ENCODE measurements at places on chromosomes 2 and 18.

DNA sequence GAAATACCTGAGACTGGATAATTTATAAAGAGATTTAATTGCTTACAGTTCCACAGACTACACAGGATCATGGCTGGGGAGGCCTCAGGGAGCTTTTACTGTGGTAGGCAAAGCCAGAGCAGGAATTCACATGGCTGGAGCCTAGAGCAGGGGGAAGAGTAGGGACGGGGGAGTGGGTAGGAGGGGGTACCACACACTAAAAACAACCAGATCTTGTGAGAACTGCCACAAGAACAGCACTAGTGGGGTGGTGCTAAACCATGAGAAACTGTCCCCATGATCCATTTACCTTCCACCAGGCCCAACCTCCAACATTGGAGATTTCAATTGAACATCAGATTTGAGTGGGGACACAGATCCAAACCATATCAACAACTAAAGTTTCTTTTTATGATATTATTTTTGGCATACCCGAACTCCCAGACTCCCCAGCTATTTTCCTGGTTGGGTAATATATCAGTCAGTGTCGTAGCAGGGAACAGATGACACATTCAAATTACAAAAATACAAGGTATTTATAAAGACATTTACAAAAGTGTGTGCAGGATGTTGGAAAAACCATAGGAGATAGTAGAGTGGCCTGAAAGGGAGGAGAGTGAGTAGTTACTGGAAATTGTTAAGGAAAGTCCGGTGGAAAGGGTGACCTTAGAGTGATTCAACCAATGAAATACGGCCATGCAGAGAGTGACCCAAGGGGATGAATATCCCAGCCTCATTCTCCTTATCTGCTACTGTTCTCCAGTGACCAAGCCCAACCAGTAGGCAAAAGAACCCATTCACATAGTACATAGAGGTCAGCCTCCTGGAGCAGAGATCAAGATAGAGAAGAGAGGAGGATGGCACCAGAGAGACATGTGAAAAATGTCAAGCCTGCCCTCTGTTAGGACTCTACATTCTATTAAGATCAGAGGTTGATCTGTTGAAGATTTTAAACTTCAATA, 8.8 kb downstream of the RPL37A start:
- no peak for DNase-seq

DNA sequence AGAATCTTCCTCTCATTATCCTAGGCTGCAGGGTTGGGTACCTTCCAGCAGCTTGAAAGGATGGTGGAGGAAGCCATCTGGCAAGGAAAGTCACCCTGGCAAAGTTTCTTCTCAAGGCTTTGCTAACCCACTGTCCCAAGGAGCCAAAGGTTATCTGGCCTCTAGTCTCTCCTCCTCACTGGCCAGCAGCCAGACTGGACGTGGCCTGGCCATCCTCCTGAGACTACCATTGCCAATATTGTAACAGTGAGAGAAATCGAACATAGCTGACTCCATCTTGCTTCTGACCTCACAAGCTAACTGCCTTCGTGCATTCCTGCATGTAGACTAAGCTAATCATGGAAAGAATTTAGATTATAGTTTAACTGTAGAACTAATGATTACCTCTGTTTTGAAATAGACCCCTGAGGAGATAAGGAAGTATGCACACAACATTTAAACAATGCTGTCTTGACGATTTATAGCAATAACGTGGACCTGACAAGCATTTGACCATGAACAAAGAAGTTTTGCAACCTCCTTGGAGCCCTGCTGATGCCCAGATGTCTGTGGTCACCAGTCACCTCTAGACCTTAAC, 7.8 kb upstream of the ANXA4 start:
- no peak for DNase-seq

GRCh38 chr2:6336752-6337471, 528.8 kb downstream of the CMPK2 start:
- no peak for DNase-seq

- no peak for DNase-seq
These were observed 141.0 kb downstream of the UXS1 start for GRCh38 chr2:106053116-106053515.

DNA sequence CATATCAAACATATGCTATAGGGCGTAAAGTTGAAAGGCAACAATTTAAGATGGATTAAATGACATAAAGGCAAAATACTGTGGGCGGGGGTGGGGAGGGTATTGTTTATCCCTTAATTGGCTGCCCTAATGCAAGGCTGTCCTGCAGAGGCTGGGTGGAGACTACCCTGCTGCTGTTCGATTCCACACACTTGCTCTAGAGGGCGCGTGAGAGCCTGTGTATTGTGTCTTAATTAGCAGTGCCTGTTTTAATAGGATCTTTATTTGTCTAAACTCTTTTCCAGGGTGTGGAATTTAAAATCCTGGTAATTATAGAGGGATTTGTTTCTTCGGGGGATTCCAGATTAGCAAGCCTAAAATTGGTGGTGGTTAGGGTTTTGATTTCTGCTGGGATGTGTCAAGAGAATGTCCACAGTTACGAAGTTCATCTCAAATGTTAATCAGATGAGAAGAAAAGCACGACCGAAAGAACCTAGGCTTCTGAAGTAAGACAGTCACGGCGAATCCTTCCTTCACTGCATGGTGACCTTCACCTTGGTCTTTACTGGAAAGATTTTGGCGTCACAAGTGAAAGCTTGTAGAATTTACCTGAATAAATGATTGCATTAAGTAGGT, 103.5 kb upstream of the MAP3K20 start:
- no peak for DNase-seq

DNA sequence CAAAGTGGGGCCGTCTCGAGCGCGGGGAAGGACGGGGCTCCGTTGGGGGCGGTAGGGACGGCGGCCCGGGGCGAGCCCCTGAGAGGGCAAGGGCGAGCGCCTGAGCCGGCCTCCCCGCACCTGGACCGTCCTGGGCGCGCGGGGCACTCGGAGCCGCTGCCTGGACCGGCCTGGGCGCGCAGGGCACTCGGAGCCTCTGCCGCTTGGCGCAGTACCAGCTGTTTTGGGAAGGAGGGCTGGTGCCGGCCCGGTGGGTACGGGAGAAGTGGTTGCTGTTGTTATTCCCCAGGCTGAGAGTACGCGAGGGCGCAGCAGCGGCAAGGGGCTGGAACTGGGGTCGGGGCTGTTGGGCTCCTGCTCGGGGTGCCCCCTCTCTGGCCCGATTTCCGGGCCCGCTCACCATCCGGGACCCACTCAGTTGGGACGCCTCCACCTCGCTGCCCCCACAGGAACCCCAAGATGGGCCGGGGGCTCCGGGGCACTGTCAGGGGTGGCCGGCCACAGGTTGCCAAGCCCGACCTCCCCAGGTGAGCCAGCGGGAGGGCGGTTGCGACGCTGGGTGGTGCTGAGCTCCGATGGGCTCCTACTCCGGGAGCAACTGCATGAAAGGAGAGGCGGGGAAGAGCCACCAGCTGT, 579 bp downstream of the ARHGEF4 start:
- no peak for DNase-seq

GRCh38 chr2:173935305-173935704, 29.9 kb downstream of the SP3 start:
- DNase-seq: no peak

DNA sequence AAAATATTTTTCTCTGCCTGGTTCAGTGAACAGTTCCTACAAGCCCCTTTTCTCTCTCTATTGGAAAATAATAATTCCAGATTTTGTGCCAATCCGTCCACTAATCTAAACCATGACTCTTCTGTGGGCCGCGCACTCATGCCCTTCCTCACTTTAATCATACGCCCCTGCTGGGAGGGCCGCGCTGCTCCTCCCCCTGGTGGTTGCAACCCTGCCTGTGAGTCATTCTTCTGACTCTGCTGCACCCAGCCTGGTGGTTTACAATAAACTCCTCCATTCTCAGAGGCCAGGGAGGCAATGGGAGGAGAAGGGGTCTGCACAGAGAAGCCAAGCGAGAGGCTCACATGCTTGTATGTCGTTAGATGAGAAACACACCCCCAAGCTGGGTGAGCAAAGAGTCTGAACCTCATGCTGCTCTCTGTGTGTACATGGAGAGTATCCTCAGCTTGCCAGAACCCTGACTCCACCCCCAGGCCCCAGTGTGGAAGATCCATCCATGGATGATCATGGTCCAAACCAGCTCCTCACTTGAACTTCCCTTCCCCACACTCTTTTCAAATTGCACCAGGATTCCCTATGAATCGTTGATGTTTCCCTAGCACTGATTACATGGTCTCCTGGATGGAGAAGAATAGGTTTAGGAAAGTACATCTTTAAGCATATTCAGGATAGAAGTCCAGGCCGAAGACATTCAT, 228.9 kb downstream of the ANKRD30B start:
- no peak for DNase-seq

GRCh38 chr2:165743442-165743841, 50.6 kb downstream of the GALNT3 start:
- no peak for DNase-seq

DNA sequence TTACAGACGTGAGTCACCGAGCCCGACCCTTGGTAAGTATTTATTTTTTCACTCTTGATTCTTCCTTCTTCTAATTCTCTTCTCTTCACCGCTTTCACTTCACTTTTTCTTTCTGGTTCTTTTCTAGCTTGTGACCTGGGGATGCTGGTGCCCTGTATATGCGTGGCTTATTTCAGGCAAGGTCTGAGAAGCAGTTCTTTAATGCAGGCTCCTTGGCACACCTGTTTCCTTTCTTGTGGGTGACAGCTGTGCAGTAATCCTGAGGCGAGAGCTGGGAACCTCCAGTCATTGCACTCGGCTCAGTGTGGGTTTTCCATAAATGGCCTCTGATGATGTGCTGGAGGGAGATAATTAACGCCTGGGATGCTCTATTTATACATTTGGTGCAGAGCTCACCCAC, 193.8 kb downstream of the TSN start:
- DNase-seq: no peak

- DNase-seq: no peak
These were observed 18.0 kb upstream of the ARHGAP28 start for GRCh38 chr18:6711467-6711866.

DNA sequence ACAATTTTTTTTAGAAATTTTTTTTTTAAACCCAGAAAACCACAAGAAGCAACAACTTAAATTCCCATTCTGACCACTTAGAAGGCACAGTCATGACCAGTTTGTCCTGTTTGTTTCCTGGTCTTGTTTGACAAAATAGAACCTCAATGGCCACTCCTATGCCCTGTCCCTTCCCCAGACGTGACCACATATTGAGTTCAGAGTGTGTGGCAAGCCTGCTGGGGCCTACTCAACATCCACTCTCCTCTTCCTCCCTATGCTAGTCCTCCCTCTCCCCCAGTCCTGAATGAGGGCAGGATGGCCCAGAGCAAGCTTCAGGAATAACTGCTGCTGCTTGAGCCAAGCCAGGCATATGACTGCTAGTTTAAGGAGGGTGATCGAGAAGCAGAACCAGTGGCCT, 89.6 kb downstream of the PRELID3A start:
- DNase-seq: no peak

GRCh38 chr2:70258532-70258875, 567 bp downstream of the PCYOX1 start:
- no peak for DNase-seq

DNA sequence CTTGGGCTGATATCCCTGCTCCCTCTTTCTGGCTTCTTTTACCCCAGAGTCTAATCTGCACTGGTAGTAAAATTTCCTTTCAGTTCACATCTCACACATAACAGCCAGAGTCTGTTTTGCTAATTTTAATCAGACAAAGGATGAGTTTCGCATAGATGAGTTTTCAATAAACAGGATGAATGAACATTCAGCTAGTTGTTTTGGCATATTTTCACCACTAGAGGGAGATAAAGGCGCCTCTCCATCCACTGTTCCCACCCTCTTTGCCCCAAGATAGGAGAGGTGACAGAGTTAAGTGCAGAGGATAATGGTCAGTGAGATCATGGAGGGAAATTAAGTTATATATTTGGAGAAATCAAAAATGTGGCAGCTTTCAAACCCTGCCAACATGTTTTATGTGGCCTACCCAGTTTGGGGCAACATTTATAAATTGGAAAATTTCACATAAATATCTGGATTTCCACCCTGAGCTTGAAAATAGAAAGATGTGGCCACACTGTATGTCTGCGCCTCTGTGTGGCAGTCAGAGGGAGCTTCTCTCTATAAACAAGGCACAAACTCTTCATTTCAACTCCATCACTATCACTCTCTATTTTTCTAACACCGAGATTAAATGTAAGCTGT, 48.5 kb upstream of the DTNA start:
- DNase-seq: no peak

GRCh38 chr2:100196786-100197494, 54.5 kb upstream of the AFF3 start:
- no peak for DNase-seq

DNA sequence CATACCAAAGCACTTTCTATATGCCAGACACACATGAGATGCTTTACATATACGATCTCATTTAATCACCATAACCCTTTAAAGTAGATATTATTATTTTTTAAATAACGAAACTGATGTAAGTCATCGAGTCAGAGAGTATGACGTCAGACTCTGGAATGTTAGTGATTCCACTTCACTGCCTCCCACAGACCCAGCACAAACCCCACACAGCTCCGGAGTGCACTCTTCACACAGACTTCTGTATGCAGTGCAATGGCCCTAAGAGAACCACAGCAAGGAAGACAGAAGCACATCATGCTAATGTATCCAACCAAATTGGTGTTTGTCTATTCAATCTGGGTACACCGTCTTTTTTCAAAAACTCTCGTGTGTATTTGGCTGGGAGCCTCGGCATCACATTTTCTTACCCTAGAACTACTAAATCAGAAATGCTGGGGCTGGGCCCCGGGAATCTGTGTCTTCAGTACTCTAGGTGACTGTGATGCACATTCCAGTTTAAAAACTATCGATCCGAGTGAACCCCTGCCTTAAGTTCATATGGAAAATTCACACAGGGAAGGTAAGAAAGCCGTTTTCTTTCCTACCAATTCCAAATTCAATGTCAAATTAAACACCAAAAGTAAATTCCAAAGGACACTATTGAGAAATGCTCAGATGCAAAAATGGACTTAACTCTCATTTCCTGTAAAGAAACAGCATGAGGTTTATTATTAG, 117.7 kb upstream of the ACVR1C start:
- no peak for DNase-seq

GRCh38 chr2:199999166-199999565, 43.8 kb downstream of the MAIP1 start:
- no peak for DNase-seq

- no peak for DNase-seq
These were observed 96.9 kb downstream of the SPP2 start for GRCh38 chr2:234147335-234147861.

GRCh38 chr2:24658531-24659202, 134.5 kb downstream of the PTRHD1 start:
- DNase-seq: no peak

DNA sequence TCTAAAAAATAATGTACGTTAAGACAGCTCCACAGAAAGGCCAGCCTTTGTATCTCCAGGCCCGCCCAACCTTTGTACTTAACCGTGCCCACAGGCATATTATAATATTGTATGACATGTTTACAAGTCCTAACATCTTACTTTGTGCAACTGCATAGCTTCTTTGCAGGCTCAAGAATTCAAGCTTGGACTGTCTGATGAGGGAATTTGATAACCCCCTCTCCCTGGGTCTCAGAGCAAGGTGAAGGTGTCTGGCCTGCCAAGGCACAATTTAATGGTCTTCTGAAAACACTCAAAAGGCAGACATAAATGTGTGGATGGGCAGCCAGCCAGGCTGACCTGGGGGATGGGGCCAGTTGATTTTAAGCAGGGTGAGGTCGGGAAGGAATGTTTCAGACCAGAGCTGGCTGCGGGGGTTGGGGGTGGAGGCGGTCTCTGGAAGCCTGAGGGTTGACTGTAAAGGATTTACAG, 732.7 kb upstream of the FANCL start:
- no peak for DNase-seq
